ENCODE measurements at places on chromosomes 11 and 22.

DNA sequence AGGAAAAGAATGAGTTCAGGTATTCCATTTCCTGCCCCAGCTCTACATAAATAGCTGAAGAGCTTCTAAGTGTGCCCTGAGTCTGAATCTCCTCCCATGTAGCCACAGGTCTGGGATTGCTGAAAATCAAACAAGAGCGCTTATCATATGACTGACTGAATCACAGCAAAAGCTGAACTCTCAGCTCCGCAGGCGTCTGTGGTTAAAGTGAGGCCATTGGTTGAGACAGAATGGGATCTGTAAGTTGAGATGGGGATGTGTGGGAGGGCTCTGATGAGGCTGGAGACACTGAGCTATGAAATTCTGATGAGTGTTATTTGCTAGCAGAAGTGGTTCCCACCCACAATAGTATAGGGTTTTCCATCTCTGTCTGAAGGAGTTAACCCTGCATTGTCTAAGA, 637.0 kb downstream of the OPCML start:
- no peak for DNase-seq

DNA sequence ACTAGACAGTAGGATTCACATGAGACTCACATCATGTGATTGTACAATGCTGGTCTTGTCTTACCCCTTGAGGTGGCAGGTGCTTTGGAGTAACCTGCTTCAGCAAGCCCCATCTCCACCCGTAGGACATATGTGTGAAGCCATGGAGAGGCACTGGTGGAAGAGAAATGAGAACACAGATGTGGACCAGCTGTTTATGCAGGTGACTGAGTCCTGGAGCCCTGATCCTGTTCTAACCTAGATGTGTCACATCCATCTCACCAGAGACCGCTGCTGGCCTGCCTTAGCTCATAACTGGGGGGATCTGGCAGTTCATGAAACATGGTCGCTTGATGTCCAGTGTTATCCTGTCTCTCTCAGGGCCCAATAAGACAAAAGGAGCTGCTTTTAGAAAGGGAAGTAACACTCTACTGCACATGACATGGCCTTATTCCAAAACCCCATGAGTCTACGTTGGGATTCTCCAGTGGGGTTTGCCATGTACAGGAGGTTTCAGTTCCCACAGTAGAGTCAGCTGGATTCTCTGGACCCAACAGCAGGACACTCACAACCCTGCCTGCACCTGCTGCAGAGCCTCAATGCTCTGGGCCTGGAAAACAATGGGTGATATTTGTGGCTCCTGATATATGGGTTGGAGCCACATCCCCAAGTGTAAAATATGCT, 62.0 kb downstream of the GGTLC2 start:
- DNase-seq, result no peak

DNA sequence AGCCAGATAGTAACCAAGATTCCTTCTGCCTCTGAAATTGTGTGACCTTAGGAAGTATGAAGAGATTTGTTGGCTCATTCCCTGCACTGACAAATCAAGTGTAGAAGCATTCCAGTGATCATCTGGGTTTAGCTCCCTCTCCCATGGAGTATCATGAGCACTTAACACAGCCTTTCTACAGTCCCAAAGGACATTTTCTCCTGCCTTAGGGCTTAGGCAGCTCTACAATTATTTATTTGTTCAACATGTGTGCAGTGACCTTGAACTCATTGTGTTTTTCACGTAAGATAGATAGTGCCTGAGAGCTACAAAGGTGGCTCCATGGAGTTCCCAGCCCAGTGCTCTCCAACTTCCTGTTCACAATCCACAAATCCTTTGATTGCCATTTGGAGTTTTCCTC, 94.8 kb upstream of the FAT3 start:
- no peak for DNase-seq

DNA sequence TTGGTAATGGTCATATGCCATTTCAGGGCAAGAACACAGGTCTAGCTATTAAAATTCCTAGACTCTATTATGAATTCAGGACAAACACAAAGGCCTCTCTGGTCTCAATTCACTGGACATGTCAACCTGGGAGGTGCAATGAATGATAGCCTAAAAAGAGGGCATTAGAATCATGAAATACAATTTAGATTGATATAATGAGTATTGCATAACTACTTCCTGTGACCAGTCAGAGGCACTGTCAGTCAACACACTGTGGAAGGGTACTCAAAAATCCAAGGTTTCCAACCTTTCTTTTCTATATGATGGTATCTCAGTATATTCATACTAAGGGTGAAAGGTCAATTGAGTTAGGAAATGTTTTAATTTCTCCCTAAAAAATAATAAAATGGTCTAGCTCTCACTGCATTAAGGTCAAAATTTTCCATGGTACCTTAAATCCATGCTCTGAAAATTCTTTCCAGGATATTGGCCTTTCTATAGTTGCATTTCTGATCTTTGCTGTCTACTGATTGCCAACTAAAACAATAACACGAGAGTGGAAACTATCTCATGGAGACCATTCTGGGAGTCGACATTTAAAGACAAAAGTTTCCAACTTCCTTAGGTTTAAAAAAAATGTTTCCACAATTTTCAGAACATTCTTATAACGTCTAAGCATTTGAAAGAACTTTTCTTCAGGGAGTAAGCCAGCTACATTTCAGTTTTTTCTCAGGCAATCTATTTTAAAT, 81.7 kb upstream of the APOA1 start:
- DNase-seq, result no peak

- DNase-seq, result no peak
Measured at GRCh38 chr11:87473174-87473573, 435.4 kb downstream of the TMEM135 start.

DNA sequence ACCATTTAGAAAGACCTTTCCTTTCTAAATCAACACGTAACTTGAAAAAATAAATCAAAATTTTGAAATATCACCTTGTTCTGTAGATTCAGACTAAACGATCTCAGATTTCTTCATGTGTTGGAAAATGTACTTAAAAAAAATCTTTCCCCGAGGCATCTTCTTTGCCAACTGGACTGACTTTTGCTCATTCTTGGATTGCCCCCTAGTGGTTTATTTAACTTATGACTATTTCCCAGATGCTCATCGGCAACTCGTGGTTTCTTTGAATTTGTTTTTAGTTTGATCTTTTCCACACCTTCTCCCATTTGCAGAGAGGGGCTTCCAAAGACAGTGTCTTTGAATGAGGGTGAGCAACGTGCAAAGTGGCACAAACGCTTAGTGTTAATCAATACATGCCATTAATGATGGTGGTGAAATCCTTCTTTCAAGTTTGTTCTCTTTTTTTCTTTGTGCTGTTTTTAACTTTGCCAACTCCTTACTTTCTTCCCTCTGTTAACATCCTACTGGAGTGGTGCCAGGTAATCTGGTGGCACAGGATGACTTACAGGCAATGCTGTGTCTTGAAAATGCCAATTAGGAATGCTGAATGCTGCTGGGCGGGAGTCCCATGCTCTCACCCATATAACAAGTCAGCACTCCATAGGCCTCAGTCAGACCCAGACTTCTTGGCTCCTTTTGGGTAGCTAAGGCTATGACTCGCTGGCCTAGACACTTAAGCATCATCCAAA, 18.3 kb downstream of the PRSS23 start:
- DNase-seq, result peak; percentile 8

DNA sequence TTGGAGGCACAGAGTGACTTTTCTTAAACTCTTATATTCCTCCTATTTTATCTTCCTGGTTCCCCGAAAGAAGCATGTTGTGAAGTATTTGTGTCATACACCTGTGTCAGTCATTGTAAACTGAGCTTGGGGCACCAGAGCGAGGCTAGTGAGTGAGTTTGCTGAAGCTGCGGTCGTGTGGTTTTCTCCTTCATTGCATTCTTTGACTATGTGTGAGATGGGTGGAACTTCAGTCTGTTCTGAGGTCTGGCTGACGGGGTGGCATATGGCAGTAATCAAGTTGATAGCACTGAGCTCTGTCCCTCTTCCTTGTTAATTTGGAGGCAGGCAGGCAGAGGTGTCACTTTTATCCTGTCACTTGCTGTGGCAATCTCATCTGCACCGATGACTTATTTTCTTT, 4.2 kb downstream of the VPS26B start:
- DNase-seq, result peak; percentile 39

DNA sequence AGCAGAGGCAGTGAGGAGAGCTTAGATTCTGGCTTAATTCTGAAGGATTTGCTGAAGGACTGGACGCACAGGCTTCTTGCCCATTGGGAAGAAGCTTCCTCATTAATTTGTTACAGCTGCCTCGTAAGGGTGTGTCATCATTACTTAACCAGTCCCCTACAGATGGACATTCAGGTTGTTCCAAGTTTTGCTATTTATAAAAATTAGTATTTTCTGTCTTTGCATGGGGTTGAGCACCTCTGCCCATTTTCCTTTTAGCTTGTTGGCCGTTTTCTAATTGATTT, 38.1 kb downstream of the CAPN1 start:
- DNase-seq, result no peak

DNA sequence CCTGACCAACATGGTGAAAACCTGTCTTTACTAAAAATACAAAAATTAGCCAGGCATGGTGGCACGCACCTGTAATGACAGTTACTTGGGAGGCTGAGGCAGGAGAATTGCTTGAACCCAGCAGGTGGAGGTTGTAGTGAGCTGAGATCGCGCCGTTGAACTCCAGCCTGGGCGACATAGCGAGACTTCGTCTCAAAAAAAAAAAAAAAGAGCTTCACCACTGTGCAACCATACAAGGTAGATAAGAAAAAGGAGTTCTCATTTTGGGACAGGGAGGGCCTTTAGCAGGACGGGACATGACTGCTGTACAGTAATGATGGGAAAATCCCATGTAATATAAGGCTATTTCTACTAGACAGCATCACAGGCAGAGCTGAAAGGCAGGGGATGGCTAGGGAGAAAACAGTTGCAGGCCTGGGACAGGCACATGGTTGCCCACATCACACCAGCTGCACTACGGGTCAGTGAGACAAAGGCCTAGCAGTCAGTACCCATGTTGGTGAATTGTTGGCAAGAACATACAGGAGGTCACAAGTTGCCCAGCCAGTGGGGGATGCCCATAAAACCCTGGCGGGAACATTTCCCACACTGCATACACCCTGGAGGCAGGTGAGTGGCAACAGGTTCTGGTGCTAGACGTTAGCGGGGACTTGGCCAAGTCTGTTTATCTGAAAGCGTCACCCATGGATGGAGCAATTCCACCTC, 5.4 kb downstream of the TANGO2 start:
- DNase-seq, result no peak

GRCh38 chr11:80441821-80442220, 1001.0 kb upstream of the TENM4 start:
- DNase-seq, result no peak

DNA sequence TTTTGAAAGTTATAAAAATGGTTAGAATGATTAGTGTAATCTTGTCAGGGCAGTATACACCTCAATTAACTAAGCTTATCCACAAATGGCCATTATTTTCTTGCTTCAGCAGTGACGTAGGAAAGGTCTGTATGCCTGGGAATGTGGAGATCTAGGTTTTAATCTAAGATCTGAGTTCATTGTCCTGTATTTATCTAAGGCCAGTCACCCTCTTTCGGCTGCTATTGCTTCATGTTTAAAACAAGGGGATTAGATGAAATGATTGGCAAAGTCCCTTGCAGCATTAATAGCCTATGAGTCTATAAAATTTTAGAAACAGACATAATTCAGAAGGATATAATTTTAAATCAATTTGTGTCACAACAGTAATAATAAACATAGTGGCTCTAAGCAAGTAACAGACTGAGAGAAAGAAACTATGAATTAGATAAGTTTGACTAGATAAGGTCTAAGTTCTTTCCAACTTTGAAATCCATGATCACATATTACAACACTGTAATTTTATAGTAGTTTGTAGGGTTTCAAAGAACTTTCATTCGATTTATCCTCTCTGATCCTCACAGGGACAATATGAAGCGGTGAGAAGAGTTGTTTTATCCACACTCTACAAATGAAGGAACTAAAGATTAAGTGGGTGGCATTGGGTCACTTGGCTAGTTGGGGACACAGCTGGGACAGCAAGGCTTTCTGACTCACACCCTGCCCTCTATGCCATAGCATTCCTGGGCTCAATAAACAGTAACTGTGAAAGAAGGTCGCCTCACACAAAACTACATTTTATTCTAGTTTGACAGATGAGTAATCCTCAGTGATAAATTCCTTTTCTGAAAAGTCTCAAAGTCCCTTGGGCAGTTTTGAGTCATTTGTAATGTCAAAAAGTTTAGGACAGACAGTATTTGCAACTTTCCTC, 60.6 kb upstream of the RDX start:
- DNase-seq, result no peak

- peak; percentile 69 for DNase-seq
Measured at GRCh38 chr11:120952461-120953434, 71.2 kb upstream of the TBCEL start.

DNA sequence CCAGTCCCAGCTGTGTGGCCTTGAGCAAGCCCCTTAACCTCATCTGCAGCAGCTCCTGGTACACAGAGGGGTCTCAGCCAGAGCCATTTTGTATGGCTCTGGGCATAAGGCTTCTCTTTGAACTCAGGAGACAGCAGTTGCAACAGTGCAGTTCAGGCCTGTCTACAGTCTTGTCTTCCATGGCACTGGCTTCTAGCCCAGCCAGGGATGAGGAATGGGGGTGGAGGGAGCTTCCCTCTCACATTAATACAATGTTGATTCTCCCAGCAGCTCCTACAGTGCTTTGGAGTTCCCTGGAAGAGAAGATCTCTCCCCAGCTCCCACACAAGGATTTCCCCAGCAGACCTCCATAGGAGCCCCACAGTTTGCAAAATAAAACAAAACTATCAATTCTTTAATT, 350.2 kb downstream of the BUD13 start:
- DNase-seq, result no peak

DNA sequence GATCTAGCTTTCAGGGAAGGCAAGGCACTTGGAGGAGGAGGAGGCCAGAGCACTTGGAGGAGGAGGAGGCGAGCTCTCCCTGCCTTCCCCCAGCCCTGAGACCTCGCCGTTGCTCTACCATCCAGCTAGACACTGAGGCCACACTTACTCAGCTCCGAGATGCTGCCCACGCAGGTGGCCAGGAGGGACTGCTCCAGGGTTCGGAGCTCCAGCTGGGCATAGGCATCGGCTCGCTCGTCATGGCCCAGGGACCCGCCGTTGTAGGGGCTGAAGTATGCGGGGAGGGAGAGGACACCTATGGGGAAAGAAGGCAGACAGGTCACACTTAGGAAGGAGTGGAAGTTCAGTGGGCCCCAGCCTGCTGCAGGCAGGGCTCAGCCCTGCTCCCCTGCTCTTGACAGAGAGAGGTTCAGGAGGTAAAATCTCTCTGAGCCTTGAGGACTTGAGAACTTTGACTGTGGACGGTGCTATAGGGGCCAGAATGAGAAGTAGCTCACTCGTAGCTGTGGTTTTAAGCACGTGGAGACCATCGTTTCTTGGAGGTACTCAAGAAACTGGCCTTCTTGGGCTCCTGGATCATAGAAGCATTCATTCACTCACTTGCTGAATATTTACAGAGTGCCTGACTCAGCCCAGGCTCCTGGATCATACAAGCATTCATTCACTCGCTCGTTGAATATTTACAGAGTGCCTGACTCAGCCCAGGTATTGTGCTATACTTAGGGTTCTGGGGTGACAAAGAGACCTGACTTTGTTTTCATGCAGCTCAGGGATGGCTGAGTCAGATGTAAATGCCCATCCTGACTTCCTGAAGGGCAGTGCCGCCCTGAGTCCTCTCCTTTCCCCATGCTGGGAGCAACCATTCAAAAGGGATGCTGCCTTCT, 99.2 kb downstream of the NAT10 start:
- no peak for DNase-seq
